ENCODE measurements at places on chromosomes 7 and 10. TPM values are rescaled to one million over a fixed set of nuclear protein-coding genes. Genes with fewer than 3 reads are reported as not detected.

DNA sequence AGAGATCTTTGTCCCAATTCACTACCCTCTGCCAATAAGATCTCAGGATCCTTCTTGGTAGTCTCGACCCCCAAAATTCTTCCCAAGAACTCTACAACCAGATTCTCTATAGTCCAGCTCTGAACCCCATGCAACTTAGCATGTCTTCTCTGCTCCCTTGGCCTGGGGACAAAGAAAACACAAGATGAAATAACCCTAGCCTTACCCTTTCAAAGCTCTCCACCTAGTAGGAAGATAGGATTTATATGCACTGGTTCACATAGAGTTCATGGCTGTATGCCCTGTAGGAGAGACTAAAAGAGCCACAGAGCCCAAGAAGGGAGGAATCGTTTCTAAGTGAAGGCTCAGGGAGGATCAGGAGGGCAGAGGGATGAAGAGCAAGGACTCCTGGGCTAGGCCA lies 96.1 kb downstream of the PPP1R3C start:
- peaks cover 13% of the 10 kb centered on the region for H3K4me1 ChIP-seq
- no peak overlapping the region for H3K4me3 ChIP-seq
- H3K36me3 ChIP-seq = no peaks in the 10 kb centered on the region
- H3K27me3 ChIP-seq = no peaks in the 10 kb centered on the region

DNA sequence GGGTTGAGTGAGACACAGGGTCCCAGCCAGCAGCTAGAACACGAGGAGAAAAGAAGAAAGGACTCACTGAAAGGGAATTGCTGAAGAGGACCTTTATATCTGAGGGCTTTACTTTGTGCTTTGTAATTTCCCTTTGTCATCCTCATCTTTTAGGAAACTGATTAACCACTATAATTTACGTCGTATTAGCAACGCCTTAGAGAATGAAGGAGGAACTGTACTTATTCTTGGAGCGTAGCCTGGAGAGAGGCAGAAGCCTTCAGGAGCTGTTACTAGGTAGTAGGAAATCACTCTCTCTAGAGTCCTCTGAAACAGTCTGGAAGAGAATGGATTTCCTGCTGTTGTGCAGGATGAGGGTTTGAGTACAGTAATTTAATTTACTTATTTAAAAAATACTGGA lies 101.0 kb upstream of the STEAP1B start:
- no peaks in the 10 kb centered on the region for H3K27me3 ChIP-seq
- H3K27ac ChIP-seq = no peak overlapping the region
- H3K4me3 ChIP-seq = no peak overlapping the region

DNA sequence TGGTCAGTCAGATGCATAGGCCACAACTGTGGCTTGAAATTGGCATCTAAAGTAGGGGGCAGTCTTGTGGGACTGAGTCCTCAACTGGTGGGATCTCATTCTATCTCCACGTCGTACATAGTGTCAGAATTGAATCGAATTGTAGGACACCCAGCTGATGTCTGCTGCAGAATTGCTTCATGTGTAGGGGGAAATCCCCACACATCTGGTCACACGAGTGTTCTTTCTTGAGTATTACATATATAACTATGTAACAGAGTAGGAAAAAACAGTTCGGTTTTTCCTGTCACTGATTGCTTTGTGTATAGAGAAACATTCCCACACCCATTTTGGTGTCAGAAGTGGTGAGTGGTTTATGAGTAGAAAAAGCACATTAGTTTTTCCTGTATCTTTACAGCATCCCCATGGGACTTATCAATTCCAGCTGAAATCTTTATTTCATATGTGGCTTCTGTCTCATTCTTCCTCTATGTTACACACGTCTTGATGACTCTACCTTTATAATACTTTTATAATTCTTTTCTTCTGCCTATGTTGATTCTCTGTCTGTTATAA lies 79.4 kb upstream of the PCGF5 start:
- no peaks in the 10 kb centered on the region for H3K4me1 ChIP-seq
- DNase-seq = no peak
- no peaks in the 10 kb centered on the region for H3K27me3 ChIP-seq

GRCh38 chr10:43214956-43215561 lies 51.8 kb downstream of the RASGEF1A start:
- peaks cover 6% of the 10 kb centered on the region for H3K4me1 ChIP-seq
- H3K27me3 ChIP-seq = peaks cover 7% of the 10 kb centered on the region
- peak; percentile 13 for DNase-seq
- H3K4me3 ChIP-seq = no peak overlapping the region
- no peaks in the 10 kb centered on the region for H3K36me3 ChIP-seq

GRCh38 chr7:133344275-133344674 lies 91.4 kb downstream of the EXOC4 start:
- H3K4me3 ChIP-seq = no peak overlapping the region
- H3K36me3 ChIP-seq = no peaks in the 10 kb centered on the region
- no peak overlapping the region for H3K27ac ChIP-seq

DNA sequence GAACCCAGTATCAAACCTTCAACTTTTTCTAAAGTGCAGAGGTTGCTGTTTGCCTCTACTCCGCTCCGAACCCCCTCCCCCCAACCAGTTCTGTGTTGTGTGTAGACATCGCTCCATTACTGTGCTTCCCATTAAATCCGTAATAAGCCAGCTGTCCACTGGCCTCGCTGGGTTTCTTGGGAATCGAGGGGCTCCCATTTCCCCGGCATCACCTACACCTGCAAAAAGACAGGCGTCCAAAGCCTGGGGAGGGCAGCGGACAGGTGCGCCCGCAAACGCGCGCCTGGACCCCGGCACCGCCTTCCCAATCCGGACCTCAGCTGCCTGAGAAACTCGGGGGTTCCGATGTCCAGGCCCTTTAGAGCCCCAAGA lies 631 bp downstream of the RTKN2 start:
- H3K27ac ChIP-seq = no peak overlapping the region
- H3K4me3 ChIP-seq = peak overlapping the region; percentile 38
- H3K27me3 ChIP-seq = peaks cover 16% of the 10 kb centered on the region
- no peak for DNase-seq
- H3K36me3 ChIP-seq = no peaks in the 10 kb centered on the region

- no peak overlapping the region for H3K27ac ChIP-seq
- DNase-seq = no peak
- no peak overlapping the region for H3K4me3 ChIP-seq
- no peaks in the 10 kb centered on the region for H3K4me1 ChIP-seq
- H3K27me3 ChIP-seq = no peaks in the 10 kb centered on the region
- peaks cover 3% of the 10 kb centered on the region for H3K36me3 ChIP-seq
Observed at GRCh38 chr7:92400013-92400412, 47.3 kb upstream of the GATAD1 start.

- H3K27me3 ChIP-seq = no peaks in the 10 kb centered on the region
- peak; percentile 49 for DNase-seq
- peaks cover 14% of the 10 kb centered on the region for H3K4me1 ChIP-seq
- H3K36me3 ChIP-seq = no peaks in the 10 kb centered on the region
- no peak overlapping the region for H3K27ac ChIP-seq
- no peak overlapping the region for H3K4me3 ChIP-seq
Observed at GRCh38 chr7:47283497-47284131, 298.3 kb downstream of the TNS3 start.

DNA sequence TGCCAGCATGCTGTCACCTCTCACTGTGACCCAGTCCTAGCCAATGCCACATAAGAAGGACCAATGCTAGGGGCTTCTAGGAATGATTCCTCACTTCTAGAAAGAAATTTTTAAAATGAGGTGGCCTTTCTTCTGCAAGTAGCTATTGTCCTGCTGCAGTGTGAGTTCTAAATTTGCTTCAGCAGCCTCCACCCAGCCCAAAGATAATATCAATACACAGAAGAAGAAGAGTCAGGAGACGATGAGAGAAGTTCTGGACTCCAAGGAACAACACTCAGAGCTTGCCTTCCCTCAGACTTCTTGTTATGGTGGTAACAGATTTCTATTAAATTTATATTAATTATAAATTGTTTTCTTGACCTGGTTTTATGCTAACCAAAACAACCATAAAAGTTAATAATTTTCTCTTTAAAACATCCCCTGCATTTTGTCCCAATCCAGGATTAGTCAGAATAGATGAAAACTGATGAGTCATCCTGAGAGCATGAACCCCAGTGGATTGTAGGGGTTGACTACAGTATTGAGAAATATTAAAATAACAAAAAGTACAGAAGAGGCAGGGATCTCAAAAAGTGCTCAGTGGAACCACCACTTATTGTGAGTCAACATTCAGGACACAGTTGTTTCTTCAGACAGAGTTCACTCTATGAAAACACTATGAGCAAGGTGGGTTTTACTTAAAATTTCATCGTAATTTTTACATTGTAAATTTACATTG lies 29.6 kb upstream of the AKR1C2 start:
- H3K4me1 ChIP-seq = no peaks in the 10 kb centered on the region
- H3K36me3 ChIP-seq = no peaks in the 10 kb centered on the region
- H3K27ac ChIP-seq = no peak overlapping the region
- DNase-seq = no peak

DNA sequence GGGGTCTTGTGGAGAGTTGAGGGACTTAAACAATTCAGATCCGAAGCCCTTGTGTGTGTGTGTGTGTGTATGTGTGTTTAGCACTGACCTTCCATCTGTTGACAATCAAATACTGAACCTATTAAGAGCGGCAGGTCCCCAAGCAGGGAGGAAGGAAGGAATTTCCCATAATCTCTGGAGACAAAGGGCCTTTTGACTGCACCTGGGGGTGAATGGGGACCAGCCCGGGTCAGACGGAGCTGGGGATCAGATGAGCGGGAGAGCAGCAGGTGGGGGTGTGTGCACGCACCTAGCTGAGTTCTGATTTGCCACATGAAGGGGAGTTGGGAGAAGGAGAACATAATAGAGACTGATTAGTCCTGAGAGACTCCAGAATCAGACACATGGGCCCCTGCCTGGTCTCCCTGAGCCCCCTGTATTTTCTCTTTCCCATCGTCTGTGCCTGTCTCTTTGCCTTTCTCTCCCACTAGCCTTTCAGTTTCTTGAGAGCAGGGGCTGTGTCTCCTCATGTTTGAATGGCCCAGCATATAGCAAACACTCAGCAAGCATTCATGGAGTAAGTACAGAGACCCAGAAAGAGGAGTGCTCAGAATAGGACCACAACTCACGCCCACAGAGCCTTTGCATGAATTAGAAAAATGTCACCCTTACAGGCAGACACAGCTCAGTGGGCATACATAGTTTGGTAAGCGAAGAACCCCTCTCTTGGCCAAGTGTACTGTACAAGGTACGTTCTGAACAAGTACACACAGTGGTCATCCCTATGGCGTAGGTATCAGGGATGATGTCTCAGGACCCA lies 288.3 kb upstream of the HABP2 start:
- no peak overlapping the region for H3K27ac ChIP-seq
- no peak for DNase-seq
- no peak overlapping the region for H3K4me3 ChIP-seq

GRCh38 chr7:90708841-90709317 lies 112.8 kb downstream of the CDK14 start:
- H3K36me3 ChIP-seq = no peaks in the 10 kb centered on the region
- H3K27ac ChIP-seq = no peak overlapping the region
- no peaks in the 10 kb centered on the region for H3K27me3 ChIP-seq
- DNase-seq = no peak
- H3K4me3 ChIP-seq = no peak overlapping the region

GRCh38 chr7:50954716-50955115 lies 172.0 kb upstream of the GRB10 start:
- H3K4me1 ChIP-seq = peaks cover 16% of the 10 kb centered on the region
- peak; percentile 49 for DNase-seq
- no peaks in the 10 kb centered on the region for H3K36me3 ChIP-seq
- no peak overlapping the region for H3K4me3 ChIP-seq
- no peaks in the 10 kb centered on the region for H3K27me3 ChIP-seq

- no peaks in the 10 kb centered on the region for H3K27me3 ChIP-seq
- no peak overlapping the region for H3K4me3 ChIP-seq
- H3K36me3 ChIP-seq = no peaks in the 10 kb centered on the region
- DNase-seq = no peak
Observed at GRCh38 chr10:59909815-59910214, 3.5 kb upstream of the CCDC6 start.

DNA sequence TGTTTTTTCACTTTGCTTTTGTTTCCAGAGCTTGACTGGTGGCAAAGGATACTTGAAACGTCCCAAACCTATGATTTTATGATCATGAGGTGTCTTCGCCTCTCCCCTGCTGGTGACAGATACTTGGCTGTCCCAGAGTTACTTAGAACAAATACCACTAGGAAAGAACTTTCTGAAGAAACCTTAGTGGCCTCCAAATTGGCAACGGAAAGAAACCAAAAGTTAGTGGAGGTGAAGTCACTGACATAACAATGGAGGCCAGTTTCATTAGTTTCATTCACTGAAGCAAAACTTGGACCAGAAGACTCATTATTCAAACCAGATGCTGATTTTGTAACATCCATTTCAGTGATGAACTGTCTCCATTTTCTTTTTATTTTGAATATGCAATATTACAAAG lies 68.6 kb downstream of the JAZF1 start:
- no peaks in the 10 kb centered on the region for H3K36me3 ChIP-seq
- H3K4me3 ChIP-seq = no peak overlapping the region
- H3K27ac ChIP-seq = no peak overlapping the region
- no peak for DNase-seq

DNA sequence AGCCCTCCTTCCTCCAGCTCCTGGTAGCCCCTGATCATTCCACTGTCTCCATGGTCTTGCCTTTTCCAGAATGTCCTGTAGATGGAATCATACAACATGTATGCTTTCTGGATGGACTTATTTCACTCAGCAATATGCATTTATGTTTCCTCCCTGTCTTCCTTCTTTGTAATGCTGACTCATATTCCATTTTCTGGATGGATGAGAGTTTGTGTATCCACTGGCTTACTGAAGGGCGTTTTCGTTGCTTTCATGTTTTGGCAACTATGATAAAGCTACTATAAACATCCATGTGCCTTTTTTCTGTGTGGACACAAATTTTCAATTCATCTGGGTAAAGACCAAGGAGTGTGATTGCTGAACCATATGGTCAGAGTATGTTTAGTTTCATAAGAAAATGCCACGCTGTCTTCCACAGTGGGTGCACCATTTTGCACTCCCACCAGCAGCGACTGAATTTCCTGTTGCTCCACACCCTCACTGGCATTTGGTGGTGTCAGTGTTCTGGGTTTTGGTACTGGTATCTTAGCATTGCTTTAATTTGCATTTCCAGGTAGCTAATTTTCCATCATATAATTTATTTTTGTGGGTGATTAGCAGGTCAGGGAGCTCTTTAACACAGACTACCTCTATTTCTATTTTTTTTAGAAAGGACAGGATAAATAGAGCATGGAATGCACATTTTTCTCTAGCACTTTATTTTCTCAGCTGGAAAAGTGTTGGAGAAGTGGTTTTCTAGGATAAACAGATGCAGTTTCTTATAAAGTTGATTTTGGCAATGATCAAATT lies 252.2 kb downstream of the WDR37 start:
- H3K27ac ChIP-seq = no peak overlapping the region
- no peaks in the 10 kb centered on the region for H3K4me1 ChIP-seq
- no peaks in the 10 kb centered on the region for H3K27me3 ChIP-seq
- no peak for DNase-seq
- no peak overlapping the region for H3K4me3 ChIP-seq
- no peaks in the 10 kb centered on the region for H3K36me3 ChIP-seq

Gene NKX1-2
- polyA plus RNA-seq = not detected

Gene STK32C
- 8.2 TPM for polyA plus RNA-seq

Gene HTRA1
- 34.9 TPM for polyA plus RNA-seq

Gene VAX1
- not detected for polyA plus RNA-seq

Gene POLR1F
- 4.6 TPM for polyA plus RNA-seq

Gene CNPY1
- polyA plus RNA-seq = not detected
